ENCODE measurements at places on chromosomes 6 and 20.

DNA sequence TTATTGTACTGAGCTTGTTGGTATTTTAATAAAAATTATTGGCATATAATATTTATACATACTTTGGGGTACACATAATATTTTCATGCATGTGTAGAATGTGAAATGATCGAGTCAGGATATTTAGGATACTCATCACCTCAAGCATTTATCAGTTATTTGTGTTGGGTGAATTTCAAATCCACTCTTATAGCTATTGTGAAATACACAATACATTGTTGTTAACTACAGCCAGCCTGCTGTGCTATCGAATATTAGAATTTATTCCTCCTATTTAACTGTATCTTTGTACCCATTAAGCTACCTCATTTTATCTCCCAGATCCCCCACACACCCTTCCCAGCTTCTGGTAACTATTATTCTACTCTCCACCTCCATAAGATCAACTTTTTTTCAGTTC is 14.6 kb upstream of the MICB start:
- no peak for DNase-seq

DNA sequence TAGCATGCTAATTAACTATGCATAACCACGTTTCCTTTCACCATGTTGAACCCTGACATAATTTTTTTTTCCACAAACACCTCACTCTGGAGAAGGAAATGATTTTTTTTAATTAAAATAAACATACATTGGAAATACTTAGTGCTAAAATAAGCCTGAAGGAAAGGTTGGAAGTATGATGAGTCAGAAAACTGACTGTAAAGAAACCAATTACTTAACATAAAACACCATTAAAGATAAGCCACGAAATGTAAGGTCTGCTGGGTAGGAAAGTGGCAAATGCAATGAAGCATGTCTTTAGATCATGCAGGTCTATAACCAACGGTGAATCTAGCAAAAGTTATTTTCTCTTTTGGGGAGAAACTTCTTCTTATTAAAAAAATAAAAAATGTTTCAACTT is 47.5 kb downstream of the OPRM1 start:
- DNase-seq, result no peak

DNA sequence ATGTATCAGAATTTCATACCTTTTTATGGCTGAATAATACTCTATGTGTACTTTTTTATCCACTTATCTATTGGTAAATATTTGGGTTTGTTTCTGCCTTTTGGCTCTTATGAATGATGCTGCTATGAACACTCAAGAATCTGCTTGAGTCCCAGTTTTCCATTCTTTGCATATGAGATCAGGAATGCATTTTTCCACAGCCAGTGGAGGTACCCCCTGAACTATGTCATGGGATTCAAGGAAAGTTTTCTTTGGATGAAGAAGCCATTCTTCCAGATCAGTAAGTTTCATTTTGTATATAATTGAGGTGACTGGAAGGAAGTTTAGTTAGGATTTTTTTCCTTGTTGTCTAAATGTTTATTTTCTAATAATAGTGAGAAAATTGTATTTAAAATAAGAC is 40.9 kb downstream of the NKX2-4 start:
- no peak for DNase-seq

DNA sequence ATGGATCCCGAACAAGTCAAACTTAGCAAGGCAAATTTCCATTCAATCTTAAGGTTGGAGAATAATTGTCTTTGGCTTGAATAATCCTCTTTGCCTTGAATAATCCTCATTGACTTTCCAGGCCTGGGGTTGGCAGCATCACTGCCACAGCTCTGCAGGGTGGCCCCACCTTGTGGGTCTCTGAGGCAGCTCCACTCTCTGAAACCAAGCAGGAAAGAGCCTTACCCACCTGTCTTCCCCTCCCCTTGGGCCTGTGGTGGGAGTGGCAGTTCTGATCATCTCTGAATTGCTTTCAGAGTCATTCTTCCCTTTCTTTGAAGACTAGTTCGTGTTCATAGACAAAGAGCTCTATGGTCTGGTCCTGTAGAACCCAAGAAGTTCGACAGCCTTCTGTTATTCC is 47.5 kb downstream of the KCNQ5 start:
- DNase-seq, result no peak

GRCh38 chr6:28633445-28634215 is 107.9 kb downstream of the GPX5 start:
- no peak for DNase-seq

DNA sequence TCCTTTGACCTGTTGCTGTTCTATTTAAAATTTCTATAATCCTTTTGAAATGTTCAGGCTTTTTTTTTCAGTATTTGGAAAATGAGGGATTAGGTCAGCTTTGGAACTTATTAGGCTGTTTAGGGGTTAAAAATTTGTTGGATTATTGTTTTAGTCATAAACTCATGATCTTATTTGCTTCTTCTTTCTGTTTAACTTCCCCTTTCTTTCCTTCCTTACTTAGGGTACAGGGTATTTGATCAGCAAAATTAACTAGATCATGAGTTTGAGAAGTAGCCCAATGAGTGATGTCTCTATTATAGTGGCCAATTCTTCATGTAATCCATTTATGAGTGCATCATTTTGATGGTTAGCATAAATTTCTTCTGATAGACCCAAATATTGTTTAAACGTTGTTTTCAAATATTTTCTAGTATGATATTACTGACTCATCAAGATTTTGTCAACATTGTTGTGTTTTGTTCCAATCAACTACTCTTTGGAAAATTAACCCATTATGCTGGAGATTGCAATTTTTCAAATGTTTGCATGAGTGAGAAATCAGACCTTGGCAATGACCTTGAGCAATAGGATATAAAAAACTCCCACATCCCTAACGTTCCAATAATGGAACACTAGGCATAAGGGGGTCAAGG is 94.4 kb downstream of the OTOR start:
- no peak for DNase-seq

GRCh38 chr20:33893314-33893713 is 82.2 kb downstream of the CHMP4B start:
- no peak for DNase-seq

GRCh38 chr20:60591172-60591799 is 633.1 kb downstream of the CDH26 start:
- DNase-seq, result no peak

DNA sequence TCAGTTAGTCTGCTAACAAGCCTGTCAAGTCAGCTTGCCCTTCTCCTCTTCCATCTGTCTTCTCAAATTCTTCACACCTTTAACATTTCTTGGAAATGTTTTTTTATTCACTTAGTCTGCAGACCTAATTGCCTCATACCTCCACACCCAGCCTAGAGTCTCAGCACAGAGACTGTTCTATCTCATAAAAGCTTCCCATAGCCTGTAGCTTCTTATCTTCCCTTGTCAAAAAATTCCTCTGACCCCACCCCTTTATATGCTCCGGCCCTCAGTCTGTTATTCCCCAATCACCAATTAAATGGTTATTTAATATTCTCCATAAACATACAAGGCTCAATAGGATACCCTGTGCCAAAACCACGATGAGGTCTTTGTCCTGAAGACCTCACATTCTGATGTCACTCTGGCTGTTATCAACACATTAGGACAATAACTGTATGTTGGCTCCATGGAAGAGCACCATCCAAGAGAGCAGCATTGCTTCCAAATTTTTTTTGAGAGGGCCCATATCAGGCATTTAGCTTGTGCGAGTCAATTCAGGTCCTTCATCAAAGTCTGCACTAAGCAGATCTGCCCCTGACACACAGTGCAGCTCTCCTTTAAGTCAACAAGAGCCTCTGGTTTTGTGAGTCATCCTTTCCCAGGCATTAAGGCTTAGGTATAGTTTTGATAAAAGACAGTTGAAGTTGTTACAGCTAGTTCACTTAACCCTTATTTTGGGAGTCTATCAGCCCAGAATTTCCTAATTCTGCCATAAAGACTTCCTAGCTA is 83.2 kb upstream of the TBX18 start:
- DNase-seq, result no peak

- DNase-seq, result no peak
Observed at GRCh38 chr6:96899019-96899418, 1.3 kb upstream of the NDUFAF4 start.

- DNase-seq, result no peak
Observed at GRCh38 chr6:74753883-74754600, 451.8 kb downstream of the COL12A1 start.

- DNase-seq, result no peak
Observed at GRCh38 chr20:33833333-33833732, 22.2 kb downstream of the CHMP4B start.

DNA sequence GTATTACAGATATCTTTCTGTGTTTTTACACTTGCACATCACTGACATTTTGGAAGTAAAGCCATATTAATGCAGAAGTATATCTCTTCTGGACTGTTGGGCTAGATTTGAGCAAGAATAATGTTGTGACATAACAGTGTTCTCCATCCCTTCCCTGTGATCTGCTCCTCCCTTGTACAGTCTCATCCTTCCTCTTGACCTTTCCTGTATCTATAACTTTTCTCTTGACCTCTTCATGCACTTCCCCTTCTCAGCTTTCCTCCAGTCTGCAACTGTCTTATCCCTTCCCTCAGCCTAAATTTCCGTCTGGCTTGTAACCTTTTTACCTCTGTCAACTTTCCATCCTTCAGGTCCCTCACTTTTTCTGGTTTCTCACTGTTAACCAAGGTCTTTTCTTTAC is 29.8 kb downstream of the NCOA3 start:
- DNase-seq, result no peak

GRCh38 chr6:11618533-11618932 is 81.0 kb downstream of the TMEM170B start:
- no peak for DNase-seq

- DNase-seq, result no peak
Observed at GRCh38 chr20:47208534-47209174, 147.8 kb downstream of the ZMYND8 start.
